ENCODE measurements at places on chromosomes 2 and 18.

DNA sequence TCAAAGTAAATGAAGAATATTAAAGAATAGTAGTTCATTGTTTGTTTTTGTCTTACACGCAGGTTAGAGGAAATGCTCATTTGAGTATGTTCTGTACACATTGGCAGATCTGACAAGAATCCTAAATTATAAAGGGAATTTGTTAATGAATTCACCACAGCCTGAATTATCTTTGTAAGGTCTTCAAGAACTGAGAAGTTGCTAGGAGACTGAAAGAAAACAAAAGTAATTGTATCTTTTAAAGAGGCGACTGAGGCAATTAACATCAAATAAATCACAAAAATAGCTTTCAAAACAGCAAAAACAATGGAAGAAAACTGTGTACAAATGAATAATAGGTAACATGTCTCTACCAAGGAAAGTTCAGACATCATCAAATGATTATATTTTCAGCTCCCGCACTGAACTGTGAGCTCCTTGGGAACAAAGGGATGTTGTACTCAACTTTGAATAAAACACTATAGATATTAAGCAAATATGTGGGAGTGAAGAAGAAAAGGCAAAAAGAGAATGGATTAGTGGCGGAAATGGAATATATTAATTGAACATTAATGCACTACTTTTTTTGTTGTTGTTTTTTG, 51.7 kb upstream of the ATIC start:
- no peak for DNase-seq
- H3K36me3 ChIP-seq = no peaks in the 10 kb centered on the region
- no peaks in the 10 kb centered on the region for H3K27me3 ChIP-seq

- DNase-seq = no peak
- no peak overlapping the region for H3K4me3 ChIP-seq
- H3K4me1 ChIP-seq = peaks cover 20% of the 10 kb centered on the region
- no peaks in the 10 kb centered on the region for H3K27me3 ChIP-seq
Observed at GRCh38 chr2:74010087-74010541, 25.4 kb downstream of the TET3 start.

- DNase-seq = no peak
- H3K4me3 ChIP-seq = no peak overlapping the region
Observed at GRCh38 chr2:215356334-215356947, 44.6 kb downstream of the ATIC start.

DNA sequence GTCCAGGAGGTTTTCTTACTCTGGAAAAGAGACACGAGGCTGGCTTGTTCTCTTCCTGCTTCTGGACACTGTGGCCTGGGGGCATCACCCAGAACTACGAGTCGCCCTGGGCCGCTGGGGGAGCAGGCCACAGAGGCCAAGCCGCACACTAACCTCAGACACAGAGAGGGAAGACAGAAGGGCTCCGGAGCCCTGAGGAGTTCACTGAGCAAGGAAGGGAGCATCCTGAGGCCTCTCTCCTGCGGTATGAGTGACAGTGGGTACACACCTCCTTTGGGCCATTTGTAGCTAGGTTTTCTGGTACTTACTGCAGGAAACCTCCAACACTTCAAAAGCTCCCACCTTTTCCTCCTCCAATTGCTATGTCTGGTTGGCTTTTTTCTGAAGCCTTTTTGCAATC, 494.1 kb downstream of the DLGAP1 start:
- no peak for DNase-seq
- no peaks in the 10 kb centered on the region for H3K36me3 ChIP-seq
- no peaks in the 10 kb centered on the region for H3K27me3 ChIP-seq
- H3K27ac ChIP-seq = no peak overlapping the region

DNA sequence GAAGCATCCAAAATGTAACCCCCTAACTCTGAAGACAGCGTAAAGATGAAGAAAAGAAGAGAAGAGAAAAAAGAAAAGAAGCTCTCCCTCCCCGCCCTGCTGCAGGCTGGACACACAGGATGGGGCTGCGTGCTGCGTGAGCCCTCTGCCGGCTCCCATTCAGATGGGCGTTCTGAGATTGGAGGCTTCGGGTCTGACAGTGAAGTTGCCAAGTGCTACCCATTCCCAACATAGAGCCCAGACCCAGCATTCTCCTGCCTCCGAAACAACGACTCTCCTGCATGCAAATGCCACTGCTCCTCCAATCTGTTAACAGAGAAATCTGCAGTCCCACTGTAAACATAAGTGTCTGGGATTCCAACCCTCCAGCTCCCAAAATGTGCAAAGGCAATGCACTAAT, 234.9 kb downstream of the BCL11A start:
- no peaks in the 10 kb centered on the region for H3K36me3 ChIP-seq
- no peaks in the 10 kb centered on the region for H3K4me1 ChIP-seq
- no peaks in the 10 kb centered on the region for H3K27me3 ChIP-seq
- no peak for DNase-seq
- H3K4me3 ChIP-seq = no peak overlapping the region

DNA sequence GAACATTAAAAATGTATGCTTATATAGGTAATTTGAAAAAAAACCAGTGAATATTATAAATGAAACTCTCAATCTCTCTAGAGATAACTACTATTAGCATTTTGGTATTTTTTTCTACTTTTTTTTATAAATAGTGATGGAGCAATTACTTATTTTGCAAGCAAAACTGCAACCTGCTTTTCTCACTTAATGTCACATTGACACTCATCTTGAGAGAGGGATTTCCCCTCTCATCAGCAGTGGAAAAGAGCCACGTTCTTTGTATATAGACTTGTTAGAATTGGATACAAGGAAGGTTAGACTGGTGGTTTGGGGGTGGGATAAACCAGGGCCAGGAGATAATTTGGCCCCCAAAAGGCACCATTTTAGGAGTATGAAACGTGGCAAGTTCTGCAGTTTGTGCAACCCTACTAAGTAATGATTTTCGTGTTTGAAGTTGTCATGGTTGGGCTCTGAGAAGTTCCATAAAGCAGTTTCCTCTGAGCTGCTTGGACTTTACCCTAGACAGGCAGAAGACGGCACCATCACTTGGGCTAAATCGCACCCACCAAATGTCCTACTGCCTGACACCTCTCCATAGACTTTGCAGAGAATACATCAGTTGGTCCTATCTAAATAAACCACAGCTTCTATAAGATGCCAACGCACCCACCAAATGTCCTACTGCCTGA, 194.0 kb downstream of the ACTR3 start:
- no peak overlapping the region for H3K27ac ChIP-seq
- no peak overlapping the region for H3K4me3 ChIP-seq
- DNase-seq = no peak
- H3K27me3 ChIP-seq = no peaks in the 10 kb centered on the region
- no peaks in the 10 kb centered on the region for H3K36me3 ChIP-seq
- no peaks in the 10 kb centered on the region for H3K4me1 ChIP-seq

DNA sequence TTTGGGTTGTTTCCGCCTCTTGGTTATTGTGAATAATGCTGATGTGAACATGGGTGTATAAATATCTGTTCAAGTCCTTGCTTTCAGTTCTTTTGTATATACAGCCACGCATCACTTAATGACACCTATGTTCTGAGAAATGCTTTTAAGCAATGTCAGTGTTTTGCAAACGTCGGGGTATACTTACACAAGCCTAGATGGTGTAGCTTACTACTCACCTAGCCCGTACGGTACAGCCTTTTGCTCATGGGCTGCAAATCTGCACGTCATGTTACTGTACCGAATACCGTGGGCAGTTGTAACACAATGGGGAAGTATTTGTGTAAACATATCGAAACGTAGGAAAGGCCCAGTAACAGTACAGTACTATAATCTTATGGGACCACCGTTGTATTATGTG, 12.4 kb downstream of the RALB start:
- no peaks in the 10 kb centered on the region for H3K27me3 ChIP-seq
- H3K4me3 ChIP-seq = no peak overlapping the region
- H3K27ac ChIP-seq = peak overlapping the region; percentile 22
- H3K36me3 ChIP-seq = no peaks in the 10 kb centered on the region

DNA sequence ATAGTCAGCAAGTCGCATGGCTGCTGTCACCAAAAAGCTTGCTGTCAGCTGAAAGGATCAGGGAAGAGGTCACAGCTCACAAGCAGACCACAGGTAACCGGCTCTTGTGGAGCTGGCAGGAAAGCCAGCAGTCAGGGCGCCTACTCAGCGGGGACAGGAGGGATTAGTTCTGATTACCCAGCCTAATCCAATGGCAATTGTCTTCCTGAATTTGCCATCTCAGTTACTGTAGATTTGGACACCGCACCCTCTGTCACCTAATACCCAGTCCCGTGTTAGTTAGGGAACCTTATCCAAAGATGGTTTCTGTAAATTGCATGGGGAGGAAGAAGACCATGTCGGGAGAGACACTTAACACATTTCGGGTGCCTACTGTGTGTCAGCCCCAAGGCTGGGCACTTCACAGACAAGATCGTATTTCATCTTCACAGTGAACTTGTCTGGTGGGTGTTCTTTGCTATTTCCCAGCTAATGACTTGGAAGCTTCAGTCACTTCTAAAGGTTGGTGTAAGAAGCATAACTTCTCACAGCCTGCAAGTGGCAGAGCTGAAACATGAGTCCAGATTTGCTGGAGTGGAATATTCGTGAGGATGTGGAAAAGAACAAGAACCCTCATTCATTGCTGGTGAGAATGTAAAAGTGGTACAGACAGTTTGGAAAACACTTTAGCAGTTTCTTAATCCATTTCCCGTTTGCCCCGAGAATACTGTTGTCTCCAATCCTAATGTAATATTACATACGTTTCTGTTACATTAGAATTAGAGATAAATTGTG, 9.9 kb downstream of the ALPK2 start:
- no peaks in the 10 kb centered on the region for H3K36me3 ChIP-seq
- no peak for DNase-seq
- H3K4me3 ChIP-seq = no peak overlapping the region
- H3K27me3 ChIP-seq = no peaks in the 10 kb centered on the region

GRCh38 chr2:191255271-191255670, 10.1 kb downstream of the MYO1B start:
- no peaks in the 10 kb centered on the region for H3K36me3 ChIP-seq
- no peaks in the 10 kb centered on the region for H3K4me1 ChIP-seq
- no peak overlapping the region for H3K27ac ChIP-seq
- H3K4me3 ChIP-seq = no peak overlapping the region

DNA sequence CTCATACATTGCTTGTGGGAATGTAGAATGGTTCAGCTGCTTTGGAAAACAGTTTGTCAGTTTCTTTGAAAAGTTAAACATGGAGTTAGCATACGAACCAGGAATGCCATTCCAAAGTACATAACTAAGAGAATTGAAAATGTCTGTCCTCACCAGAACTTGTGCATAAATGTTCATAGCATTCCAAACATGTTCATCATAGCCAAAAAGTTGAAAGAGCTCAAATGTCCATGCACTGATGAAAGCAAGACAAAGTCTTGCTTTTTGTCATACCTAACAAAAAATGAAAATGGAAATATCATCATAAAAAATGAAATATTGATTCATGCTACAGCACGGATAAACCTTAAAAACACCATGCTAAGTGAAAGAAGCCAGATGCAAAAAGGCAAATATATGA, 408.8 kb upstream of the UBE2E3 start:
- H3K27ac ChIP-seq = no peak overlapping the region
- H3K4me1 ChIP-seq = no peaks in the 10 kb centered on the region

DNA sequence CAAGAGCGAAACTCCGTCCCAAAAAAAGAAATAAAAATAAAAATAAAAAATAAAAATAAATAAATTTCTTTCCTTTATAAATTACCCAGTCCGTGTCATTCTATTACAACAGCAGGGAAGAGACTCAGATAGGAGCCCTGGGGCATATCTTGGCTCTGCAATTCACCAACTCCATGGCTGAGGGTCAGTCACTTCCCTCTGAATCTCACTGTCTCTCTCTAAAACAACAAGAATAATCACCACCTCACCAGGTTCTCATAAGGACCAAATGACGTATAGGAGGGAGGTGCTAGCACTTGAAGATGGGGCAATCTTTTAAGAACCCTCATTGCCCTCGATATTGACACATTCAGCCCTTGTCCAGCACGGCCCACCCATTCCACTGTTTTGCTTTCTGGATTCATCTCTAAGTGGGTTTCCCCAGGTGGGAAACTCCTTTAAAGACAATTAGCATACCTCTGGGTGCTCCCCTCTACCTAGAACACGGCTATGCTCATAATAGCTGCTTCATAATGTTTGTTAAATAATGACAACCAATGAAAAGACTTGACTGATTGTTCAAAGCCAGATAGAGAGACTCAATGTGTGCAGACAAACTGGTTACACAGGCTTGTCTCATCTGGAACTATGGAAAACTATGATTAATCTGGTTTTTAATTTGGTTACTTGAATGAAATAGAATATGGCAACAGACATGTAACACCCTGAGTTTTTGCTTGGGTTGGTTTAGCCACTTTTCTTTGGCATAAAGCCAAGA, 15.1 kb downstream of the MYCN start:
- H3K4me3 ChIP-seq = no peak overlapping the region
- H3K27ac ChIP-seq = no peak overlapping the region
- DNase-seq = no peak
- no peaks in the 10 kb centered on the region for H3K36me3 ChIP-seq

DNA sequence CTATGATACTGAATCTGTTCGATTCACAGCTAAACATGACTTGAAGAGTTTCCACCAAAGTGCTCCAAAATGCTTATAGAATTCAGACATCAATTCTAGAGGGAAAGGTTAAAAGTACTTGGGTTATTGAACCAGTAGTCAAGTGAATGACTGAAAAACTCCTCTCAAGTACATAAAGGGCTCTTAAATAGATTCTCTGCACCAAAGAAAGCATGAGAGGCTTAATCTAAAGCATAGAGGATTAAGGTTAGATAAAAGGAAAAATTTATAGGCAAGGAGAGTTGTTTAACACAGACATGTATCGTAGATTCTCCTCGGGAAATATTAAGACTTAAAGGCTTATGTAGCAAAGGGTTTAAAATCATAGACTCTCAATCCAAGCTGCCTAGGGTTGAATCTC, 701.4 kb downstream of the ERBB4 start:
- H3K27me3 ChIP-seq = no peaks in the 10 kb centered on the region
- no peak overlapping the region for H3K27ac ChIP-seq
- DNase-seq = no peak
- no peaks in the 10 kb centered on the region for H3K36me3 ChIP-seq
- no peak overlapping the region for H3K4me3 ChIP-seq
